Activated naive CD4-positive, alpha-beta T cell treated with anti-CD3 and anti-CD28 coated beads, Interleukin-2, amount 50 U/mL, for 72 hours (primary cell): ENCODE measurements at places on chromosomes 13 and 19.

- DNase-seq, result no peak
These were observed 79.3 kb upstream of the GPC6 start for GRCh38 chr13:93147298-93147645.

DNA sequence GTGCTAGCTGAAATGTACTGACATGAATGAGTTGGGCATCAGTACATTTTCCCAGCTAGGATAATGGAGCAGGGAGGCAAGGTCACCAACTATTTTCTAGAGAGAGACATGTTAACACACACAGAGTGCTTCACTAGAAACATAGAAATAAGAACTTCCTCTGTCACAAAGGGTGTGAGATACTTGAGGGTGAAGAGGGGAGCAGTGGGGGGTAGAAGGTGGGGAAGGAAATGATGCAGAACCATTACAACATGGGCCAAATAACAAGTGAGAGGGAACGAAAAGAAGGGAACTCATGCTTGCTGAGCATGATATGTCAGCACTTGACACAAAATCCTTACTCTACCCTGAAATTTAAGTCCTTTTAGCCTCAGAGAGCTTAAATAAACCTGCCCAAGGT, 87.8 kb upstream of the RFC3 start:
- no peak for DNase-seq

GRCh38 chr19:20422216-20423205, 143.1 kb downstream of the ZNF737 start:
- no peak for DNase-seq

DNA sequence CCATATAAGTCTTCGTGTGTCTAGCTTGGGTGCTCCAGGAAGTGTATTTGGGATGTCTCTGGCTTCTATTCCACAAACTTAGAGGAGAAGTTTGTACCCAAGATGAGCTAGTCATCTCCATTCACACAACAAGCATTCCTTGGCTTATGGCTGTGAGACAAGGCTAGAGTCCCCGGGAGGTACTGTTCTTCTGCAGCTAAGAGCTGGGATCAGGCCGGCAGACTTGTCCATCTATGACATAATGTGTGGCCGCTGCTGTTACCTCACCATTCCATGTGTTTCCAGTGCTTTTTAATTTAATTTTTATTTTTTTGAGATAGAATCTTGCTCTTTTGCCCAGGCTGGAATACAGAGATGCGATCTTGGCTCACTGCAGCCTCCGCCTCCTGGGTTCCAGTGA, 20.7 kb downstream of the GATAD2A start:
- no peak for DNase-seq

- no peak for DNase-seq
These were observed 279.9 kb downstream of the NHLRC3 start for GRCh38 chr13:39318161-39318560.

- DNase-seq, result no peak
These were observed 43.9 kb downstream of the RAB20 start for GRCh38 chr13:110517505-110518225.

GRCh38 chr13:29436291-29436690, 159.2 kb downstream of the SLC7A1 start:
- DNase-seq, result no peak

GRCh38 chr19:35991731-35992450, 3.1 kb upstream of the SDHAF1 start:
- DNase-seq, result no peak

DNA sequence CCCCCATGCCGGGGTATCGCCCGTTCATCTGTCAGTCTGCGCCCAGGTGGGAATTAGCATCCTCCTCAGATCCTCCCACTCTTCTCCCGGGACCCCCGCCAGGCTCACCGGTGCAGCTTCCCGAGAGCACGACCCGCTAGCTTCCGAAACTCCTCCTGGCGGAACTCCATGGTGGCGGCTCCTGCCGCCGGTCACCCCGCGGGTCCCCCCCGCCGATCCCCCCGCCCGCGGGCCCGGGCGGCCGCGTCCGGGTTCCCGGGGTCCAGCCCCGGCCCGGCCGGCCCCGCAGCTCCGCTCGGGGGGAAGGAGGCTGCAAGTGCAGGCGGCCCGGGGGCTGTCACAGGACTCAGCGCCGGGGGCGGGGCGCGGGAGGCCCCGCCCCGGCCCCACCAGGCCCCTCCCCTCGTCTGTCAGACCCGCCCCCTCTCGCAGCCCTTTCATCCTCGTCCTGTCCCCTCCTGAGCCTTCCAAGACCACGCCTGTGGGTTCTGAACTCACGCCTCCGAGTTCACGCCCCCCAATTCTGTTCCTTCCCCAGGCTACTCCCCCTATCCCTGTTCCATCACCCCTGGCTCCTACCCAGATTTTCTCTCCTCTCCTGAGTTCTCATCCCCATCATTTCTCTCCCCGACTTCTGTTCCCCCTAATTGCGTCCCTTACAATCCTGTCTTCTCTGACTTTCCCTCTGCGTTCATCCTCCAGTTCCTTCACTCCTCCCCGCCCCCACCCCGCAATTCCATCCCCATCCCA, at the start of gene SLC17A7:
Gene SLC17A7, minus strand, starts transcription at position 318 of the 750 bp plus-strand sequence. Its CDS starts 148 bp downstream, at position 170.
- DNase-seq, result no peak

GRCh38 chr13:112434937-112435523, 58.9 kb downstream of the SPACA7 start:
- DNase-seq, result no peak

GRCh38 chr19:45376045-45376724, 5.8 kb upstream of the ERCC2 start:
- DNase-seq, result no peak

GRCh38 chr13:24670961-24671381, 9.2 kb upstream of the ATP12A start:
- DNase-seq, result no peak

GRCh38 chr19:35107545-35107944, 8.1 kb upstream of the FXYD3 start:
- no peak for DNase-seq

DNA sequence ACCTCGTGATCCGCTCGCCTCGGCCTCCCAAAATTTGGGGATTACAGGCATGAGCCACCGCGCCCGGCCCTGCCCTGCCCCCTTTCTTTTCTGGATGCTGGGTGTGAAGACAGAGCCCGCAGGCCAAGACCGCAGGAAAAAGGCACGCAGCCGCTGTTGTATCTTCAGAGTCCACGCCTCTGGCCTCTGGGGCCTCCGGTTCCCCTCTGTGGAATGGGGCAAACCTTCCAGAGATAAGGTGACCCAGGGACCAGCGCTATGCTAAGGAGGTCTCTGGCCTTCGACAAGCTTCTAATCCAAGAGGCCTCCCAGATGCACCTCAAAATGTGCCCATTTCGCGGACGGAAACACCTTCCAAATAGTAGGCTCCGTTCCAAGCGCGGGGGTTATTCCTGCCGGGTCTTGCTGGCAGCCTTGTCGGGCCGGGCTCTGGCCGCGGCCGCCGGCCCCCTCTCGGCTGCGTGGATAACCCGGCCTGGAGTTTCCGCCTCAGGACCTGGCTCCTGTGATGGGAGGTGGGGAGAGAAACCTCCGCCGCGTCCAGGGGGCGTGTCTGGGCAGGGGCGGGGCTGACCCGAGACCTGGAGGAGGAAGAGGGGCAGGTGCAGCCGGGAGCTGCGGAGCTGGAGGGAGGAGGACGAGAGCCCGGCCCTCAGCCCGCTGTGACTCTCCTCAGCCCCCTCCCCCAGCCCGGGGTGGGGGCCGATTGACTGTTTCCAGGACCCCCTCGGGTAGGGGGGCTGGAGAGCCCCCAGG, 13.1 kb downstream of the TJP3 start:
- DNase-seq, result peak; percentile 94

- no peak for DNase-seq
These were observed 28.2 kb upstream of the RFC3 start for GRCh38 chr13:33789739-33790138.

DNA sequence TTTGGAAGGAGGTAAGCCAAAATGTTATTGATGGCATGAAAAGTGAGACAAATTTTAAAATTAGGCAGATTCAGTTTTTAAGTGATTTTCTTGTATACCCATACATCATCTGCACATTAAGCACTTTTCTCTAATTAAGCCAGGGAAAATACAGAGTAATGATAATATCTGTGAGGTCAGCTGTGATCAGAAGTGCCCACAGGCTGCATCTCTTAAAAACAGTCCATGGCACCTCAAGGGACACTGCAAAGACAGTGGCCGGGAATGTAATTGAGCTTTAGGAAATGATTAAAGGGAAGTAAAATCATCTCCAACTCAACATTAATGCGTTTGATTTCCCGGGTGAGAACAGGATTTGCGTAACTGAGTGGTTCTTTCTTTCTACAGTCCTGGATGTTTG, 2.0 kb downstream of the COL4A1 start:
- DNase-seq, result no peak

- peak; percentile 38 for DNase-seq
These were observed 962 bp upstream of the IRS2 start for GRCh38 chr13:109787135-109787954.

DNA sequence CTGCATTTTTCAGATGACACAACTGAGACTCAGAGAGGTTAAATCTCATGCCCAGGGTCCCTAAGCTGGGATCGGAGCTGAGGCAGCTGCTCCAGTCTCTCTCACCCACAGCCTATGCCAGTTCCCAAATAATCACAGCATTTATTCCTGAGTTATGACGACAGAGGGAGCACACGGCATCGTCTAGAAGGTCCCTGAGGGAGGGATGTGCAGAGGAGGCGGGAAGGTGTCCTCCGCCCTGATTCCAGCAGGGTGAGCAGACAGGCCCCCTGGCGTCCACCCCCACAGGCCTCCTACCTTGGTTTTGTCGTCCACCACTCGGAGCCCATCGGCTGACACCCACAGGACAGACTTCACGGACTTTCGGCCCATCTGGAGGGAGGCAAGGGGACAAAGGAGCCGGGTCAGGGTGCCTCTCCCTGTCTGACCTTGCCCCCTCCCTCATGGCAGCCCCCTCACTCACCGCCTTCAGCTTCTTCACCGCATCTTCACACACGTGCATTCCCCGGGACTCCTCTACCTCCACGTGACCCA, 8.0 kb downstream of the NUMBL start:
- DNase-seq, result no peak

GRCh38 chr19:33241530-33242101, 16.0 kb upstream of the SLC7A10 start:
- DNase-seq, result no peak

DNA sequence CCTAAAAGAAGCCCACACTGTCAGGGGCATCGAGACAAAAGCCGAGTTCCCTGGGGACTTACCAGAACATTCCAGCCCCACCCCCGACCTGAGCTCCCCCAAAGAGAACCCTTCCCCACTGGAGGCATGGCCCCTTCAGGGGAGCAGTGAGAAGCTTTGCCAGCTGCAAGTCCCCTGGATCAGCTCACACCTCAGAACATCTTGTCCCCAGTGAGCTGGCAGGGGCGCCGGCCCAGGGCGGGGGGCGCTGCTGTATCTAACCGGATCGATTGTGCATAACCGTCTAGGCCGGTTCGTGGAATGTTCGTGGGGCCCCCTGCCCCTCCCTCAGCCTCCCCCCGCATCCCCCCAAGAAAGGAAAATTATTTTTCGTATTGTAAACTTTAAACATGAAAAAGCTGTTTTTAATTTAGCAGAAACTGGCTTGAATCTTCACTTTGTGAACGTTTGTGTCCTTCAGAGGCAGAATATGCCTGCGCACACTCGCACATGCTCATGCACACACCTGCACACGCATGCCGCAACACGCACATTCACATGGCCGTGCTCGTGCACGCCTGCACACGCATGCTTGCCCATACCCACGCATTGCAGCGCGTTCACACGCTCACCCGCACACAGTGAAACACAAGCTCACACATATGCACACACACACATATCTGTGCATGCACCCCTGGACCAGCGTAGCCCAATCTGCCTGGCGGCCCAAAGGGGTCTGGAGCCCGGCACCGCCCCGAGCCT, 12.0 kb upstream of the CRTC1 start:
- DNase-seq, result no peak

GRCh38 chr13:43684963-43685725, 101.6 kb downstream of the ENOX1 start:
- DNase-seq, result no peak

GRCh38 chr13:28464861-28465460, 30.0 kb downstream of the FLT1 start:
- DNase-seq, result no peak

GRCh38 chr19:17248011-17248776, 2.5 kb upstream of the NR2F6 start:
- no peak for DNase-seq

GRCh38 chr13:83100237-83100636, 782.0 kb downstream of the SLITRK1 start:
- no peak for DNase-seq

DNA sequence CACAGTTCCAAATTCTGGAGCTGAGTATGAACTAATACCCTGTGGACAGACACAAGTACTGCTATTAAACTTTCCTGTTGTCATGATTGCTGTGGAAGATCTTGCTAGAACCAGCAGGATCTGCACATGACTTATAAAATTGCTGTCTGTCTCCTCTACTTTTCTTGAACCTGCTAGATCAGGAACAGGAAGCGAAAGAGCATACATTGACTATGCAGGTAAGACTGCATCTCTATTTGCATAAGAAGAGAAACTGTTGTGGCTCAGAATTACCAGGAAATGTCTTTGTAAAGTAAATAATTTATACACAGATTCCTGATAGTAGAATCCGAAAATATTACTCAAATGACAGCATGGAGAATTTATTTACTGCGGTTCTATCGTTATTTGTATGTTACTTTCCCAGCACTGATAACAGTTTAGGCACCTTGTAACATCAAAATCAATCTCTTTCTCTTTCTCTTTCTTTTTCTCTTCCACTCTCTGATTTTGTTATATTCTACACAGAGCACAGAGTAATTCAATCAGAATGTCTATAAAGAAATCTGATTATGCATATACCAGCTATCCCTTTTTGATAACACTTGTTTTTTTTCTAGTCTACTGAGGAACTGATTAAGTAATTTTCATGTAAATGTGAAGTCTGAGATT, 226.5 kb downstream of the MYO16 start:
- DNase-seq, result no peak

DNA sequence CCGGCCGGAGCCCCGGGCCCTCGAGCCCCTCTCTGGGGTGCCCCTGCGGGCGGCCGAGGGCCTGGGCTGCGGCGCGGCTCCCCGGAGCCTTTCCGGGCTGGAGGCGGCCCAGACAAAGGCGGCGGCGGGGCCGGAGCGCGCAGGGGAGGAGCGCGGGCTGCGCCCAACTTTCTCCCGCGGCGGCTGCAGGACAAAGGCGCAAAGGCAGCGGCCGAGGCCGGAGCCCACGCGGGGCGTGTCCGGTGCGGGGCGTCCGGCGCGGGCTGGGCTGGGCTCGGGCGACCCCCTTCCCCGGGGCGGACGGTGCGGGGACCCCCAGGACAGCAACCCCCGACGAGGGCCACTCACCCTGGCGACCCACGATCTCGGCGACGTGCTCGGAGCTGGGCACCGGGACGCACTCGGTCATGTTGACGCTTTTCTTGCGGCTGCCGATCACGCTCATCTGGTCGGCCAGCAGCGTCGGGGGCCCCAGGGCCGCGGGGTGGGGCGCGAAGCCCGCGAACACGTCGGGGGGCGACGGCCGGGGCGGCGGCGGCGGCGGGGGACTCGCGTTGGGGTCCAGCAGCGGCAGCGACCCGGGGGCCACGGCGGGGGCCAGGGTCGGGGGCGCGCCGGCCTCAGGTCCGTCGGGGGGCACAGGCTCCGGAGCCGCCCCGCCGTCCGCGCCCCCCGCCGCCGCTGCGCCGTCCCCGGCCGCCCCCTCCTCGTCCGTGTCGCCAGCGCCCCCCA, 843 bp downstream of the MEX3D start:
- no peak for DNase-seq
